Activated CD8-positive, alpha-beta T cell treated with anti-CD3 and anti-CD28 coated beads, Interleukin-2, amount 10 ng/mL, durations not matched to agents 7 days and 5 days (primary cell): ENCODE measurements at places on chromosomes 3 and 15.
A peak's percentile ranks its signal among the peaks of the same experiment; 100 is the strongest.

DNA sequence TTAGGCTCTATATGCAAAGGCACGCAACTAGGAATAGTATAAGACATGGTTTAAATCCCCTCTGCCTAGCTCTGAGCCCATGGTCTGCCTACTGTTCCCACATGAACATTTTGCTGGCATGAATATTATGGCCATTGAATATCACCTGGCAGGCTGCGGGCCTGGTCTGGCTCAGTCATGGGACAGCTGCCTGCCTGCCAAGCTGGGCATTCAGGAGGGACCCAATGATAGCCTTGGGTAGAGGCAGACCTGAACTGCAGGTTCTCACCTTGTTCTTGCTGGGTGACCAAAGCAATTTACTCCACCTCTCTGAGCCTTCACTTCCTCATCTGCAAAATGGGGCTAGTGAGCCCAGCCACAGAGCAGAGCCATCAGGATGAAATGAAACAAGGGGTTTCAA is 11.3 kb downstream of the RBP1 start:
- DNase-seq, result no peak

DNA sequence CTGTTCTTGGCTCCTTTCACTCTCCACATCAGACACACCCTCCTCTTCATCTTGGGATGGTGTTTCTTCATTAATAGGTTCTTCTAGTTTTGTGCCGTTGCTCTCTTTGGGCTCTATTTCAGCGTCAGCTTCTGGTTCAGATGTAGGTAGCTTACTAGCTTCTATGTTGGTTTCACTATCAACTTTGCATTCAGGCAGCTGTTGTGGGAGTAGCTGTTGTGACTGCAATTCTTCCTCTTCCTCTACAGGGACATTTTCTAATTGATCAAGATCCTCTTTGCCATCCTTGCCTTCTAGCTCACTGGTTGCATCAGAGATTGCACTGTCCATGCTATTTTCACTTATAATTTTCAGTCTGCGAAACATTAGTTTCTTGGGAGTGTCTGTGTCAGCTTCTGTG is 80.1 kb downstream of the SETD2 start:
- DNase-seq, result no peak

- no peak for DNase-seq
Observed at GRCh38 chr15:89087161-89087829, 961 bp upstream of the ABHD2 start.

DNA sequence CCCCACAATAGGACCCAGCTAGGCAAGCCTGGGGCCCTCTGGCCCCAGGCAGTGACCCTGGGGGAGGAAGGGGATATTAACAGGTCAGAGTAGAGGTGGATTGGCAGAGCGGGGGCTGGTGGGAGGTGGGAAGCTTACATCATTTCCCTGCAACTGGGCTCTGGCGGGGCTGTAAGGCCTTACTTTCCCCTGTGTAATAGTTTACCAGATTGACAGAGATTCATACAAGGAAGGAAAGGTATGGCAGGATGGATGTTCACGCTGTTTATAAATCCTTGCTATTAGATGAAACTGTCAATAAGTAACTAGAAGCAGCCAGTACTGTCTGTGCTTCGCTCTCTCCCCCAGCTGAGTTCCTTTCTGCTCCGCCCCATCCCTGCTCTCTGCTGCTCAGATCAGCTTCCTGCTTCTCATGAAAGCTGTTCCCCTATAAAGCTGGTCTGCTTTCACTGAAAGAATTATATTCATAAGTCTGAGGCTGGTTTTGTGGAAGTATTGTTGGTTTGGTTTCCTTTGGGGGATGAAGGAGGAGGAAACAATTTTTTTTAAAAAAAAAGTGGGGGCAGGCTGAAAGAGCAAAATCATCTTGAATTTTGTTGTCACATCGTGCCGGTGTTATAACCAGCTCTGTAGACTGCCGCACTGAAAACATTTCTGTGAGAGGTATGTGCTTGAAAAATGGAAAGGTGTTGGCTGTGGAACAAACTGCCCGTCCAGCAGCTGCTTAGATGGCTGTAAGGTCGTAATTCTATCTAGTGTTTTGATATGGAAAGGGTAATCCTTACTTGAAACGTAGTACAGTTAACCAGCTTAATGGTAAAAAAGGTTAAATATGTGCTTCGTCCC is 76.4 kb downstream of the BBX start:
- DNase-seq, result peak; percentile 68

GRCh38 chr15:31200735-31201151 is 99.2 kb upstream of the TRPM1 start:
- DNase-seq, result peak; percentile 80

- DNase-seq, result no peak
Observed at GRCh38 chr3:153572165-153572564, 410.1 kb downstream of the RAP2B start.

DNA sequence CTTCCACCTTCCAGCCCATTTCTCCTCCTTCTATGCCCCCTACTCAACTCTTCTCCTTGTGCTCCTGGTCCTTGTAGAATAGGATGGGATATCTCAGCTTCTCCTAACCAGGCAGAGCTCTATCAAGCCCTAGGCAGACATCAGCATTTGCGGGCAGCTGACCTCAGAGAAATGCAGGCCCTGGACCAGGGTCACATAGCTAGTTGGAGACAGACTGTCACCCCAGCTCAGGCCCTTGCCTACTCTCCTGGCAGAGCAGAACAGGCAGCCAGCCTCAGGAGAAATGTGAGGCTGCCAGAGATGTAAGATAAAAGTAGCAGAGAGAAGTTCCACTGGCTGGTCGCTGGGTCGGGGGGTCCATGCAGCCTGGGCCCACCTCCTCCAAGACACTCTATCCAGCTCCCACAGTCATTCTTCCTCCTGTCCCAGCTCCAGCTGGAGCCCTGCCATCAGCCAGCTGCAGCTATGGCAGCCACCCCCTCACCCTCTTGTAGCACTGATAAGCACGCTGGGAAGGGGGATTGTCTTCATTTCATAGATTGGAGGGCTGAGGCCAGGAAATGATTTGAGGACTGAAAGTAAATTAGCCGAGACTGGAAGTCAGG is 4.0 kb downstream of the CYP8B1 start:
- DNase-seq, result no peak

DNA sequence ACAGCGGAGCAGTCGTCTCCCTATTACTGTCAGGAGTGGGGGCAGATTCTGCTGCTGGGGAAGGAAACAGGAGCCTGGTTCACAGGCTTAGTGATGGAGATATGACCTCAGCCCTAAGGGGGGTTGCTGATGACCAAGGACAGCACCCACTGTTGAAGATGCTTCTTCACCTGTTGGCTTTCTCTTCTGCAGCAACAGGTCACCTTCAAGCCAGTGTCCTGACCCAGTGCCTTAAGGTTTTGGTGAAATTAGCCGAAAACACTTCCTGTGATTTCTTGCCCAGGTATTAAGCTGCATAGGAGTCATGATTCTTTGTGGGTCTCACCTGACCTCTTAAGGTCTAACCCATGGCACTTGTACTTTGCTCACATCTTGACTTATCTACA is 14.0 kb downstream of the ATRIP start:
- no peak for DNase-seq

DNA sequence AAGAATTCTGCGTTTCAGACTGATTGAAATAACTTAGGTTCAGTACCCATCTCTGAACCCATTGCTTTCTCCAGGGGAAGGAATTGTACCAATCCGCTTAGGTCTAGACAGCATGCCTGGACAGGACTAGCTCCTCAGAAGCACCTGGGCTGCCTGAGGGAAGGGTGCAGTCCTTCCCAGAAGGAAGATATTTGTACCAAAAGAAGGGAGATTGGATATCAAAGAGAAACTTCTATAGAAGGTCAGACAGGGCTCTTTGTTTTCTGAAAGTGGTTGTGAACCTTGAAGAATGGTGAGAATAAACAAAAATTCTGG is 133.8 kb upstream of the LRTM1 start:
- no peak for DNase-seq

- DNase-seq, result peak; percentile 68
Observed at GRCh38 chr3:186259612-186260383, 102.2 kb downstream of the DGKG start.

DNA sequence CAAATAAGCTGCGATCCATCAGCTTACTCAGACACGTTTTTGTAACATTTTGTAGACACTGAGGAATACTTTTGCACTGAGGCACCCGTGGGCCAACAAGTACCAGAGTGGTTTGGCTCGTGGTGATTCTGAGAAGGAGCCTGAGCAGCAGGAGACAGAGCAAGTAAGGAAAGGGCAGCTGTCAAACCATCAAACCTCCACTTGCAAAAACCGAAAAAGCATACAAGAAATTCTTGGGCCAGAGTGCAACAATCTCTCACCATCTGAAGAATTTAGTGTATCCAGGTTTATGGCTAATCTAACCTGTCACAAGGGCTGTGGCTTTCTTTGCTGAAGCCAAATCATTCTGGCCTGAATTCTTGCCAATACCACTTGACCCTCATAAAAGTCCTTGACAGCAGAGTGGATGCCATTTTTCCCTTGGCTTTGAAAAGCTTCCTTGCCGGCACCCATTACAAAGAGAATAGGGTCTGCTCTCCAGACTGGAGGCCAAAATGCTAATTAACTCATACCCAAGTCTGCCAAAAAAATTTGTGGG is 56.7 kb downstream of the MYO1E start:
- no peak for DNase-seq

DNA sequence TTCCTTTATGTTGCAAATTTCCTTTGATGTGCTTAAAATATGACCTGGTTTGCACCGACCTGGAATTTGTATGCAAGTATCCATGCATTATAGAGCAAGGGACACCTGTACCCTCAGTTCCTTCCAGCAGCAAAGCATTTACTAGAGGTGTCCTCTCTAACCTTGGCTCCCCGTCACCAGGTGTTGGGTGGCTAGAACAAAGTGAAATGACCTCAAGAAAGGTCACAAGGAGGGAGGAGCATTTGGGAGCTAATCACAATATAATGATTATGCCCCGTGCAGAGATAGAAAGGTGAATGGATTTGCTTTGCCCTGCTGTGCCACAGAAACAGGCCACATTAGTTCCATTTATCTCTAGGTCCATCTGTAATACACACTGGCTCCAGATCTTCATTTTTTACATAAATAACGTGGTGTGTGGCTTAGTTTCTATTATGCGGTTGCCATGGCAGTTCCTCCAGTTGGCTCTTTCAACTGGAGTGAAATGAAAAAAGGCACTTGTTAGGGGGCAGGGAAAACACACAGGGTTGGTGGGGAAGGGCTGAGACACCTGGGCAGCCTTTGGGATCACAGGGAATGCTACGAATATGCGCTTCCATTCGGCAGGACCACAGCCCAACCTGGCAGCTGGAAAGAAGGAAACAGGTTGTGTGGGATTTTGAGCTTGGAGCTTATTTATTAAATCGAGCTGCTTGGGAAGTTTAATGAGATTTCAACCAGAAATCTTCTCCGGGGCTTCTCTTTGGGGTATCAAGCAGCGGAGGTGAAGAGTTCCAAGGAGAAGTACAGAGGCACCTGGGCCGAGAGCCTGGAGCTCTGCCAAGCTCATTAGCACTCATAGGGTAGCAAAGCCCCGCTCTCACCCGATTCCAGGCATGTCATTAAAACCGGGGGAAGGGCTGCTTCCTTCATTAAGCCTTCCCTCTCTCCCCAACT is 233.5 kb upstream of the ST8SIA2 start:
- no peak for DNase-seq

DNA sequence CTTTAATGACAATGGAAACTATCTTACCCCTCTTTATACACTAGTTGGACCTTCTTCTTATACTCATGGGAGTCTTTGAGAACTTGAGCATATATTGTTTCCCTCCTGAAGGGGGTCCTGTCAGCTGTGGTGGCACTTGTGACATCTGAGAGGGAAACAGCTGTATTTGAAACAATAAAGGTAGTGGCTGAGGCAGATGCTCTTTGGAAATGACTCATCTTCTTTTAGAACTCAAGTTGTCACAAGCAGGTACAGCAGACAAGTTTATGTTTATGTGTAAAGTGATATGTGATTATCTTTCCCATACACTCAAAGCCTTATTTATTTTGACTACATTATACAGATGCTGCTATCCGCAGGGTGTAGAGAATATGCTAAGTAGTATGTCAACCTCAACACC is 220.0 kb upstream of the GRM7 start:
- DNase-seq, result no peak

GRCh38 chr3:189833996-189834395 is 202.8 kb downstream of the TP63 start:
- DNase-seq, result no peak

GRCh38 chr15:63186065-63186464 is 3.3 kb upstream of the RAB8B start:
- no peak for DNase-seq

DNA sequence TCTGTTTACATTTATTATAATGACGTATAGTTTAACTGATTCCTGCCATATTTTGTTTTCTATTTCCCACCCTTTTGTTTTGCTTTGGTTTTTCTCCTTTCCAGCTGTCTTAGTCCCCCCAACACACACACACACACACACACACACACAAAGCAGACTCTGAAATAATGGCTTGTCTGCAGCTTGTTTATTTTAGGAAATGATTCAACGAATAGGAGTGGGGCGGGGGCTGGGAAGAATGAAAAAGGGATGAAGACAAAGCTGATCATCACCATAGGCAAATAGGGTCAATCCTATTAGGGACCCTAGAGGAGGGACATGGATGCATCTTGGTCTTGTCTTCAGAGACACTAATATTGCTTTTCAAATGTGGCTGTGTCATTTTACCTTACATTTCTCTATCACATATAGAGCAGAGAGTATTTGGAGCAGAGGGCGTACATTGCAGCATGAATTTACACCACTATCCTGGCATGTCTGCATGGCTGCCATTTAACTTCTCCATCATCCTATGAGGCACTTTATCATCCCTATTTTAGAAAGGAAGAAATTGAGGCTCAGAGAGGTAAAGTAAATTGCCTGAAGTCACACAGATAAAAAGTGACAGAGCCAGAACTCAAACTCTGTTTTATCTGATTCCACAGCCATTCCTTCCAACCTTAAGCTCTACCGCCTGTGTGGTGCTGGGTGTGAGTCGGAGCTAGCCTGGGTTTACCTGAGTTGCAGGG is 147.2 kb upstream of the TPM1 start:
- DNase-seq, result no peak

DNA sequence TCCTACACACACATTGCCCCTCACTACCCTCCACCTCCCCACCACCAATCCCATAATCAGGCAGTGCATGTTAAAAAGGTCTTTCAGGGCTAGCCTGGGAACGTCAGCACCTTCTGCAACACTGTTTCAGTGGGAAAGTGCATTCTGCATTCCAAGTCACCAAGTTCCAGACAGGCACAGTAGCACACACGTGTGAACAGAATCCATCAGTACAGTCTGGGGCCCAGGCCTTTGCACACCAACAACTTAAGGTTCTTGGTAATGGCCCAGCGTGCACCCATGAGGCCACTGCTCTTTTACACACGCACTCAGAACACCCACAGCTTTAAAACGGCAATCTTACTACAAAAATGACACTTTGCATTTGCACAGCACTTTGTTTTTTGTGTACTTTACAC is 1.2 kb downstream of the ANXA2 start:
- no peak for DNase-seq

GRCh38 chr3:157494581-157495281 is 8.5 kb downstream of the VEPH1 start:
- DNase-seq, result no peak

- DNase-seq, result peak; percentile 69
Observed at GRCh38 chr15:45637552-45638033, 2.8 kb downstream of the SQOR start.

DNA sequence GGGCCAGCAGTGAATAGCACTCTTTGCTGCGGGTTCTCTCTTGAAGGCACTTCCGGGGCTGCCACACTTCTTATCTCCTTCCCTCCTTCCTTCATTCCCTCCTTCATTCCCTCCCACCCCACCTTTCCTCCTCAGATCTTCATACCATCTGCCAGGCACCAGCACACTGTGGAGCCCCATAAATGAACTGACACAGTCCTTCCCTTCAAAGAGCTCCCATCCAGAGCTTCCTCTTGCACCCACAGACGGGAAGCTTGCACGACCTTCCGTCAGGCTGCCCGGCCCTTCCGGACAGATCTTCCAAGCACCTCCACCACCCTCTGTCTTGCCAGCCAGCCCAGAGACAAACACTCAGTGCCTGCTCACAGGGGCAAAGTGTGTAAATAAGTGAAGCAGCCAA is 65.4 kb upstream of the HERC1 start:
- DNase-seq, result no peak
